DND-41 (cell line): ENCODE measurements at places on chromosomes 6 and 20.

DNA sequence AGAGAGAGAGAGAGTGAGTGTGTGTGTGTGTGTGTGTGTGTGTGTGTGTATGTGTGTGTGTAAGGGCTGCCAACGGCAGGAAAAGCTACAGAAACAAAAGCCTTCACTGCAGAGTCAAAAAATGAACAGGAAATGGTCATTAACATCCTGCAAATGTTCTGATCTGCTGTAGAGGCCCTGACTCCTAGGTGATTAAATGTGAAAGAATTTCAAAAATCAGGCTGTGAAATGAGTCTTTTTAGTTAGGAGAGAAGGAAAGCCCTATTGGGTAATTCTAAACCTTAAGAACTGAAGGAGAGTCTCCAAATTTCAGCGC, 166.5 kb upstream of the MYLIP start:
- H3K27me3 ChIP-seq = no peaks in the 10 kb centered on the region
- no peak overlapping the region for H3K27ac ChIP-seq
- DNase-seq = no peak
- H3K4me1 ChIP-seq = no peaks in the 10 kb centered on the region
- H3K36me3 ChIP-seq = no peaks in the 10 kb centered on the region

DNA sequence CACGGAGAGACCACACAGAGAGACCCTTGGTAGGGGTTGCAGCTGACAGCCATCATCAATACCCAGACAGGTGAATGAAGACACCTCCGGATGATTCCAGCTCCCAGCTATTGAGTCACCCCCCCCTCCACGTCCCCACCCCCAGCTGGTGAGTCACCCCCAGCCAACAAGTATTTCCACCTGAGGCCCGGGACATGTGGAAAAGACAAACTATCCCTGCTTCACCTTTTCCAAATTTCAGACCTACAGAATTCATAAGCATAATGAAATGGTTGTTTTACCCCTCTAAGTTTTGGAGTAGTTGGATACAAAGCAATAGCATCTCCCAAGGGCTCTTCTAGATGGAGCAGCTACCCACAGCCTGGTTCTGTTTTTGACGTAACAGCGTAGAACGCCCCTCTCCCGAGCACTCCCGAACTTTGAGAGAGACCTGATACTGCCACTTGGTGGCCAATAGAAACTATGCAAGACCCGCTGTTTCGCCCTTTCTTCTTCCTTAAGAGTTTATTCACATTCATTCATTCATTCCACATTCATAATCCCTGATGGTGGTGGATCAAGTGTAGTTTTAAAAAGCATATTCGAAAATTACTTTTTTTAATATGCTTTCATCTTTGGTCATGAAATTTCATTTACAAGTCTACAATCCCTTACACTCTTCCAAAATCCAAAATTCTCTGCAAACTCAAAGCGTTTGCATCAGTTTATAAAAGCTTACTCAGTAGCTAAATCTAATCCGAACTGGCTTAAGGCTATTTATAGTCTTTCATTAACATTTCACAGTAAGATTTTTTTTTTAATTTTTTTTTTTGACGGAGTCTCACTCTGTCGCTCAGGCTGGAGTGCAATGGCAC, 15.1 kb upstream of the PPP1R16B start:
- H3K4me3 ChIP-seq = no peak overlapping the region
- H3K27me3 ChIP-seq = no peaks in the 10 kb centered on the region
- peaks cover 2% of the 10 kb centered on the region; the same call in 1 of the 2 replicates for H3K4me1 ChIP-seq
- no peak overlapping the region for H3K27ac ChIP-seq
- H3K36me3 ChIP-seq = no peaks in the 10 kb centered on the region

DNA sequence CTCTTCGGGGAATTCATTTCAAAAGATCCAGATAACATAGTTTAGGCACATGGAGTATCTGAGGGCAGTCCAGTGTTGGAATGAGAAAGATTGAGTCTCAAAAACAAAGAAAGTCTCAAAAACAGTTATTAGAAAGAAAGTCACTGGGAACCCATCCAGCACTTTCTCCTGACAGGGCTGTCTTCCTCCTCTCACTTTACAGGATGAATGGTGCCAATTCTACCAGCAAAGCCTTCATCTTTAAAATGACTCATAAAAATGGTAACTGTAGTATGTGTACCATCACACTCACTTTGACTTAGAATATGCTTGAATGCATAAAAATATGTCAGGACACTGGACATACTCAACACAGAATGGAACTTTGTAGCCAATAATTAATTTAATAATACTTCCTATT, 71.3 kb downstream of the SLC22A3 start:
- DNase-seq = no peak
- no peaks in the 10 kb centered on the region for H3K36me3 ChIP-seq
- H3K4me3 ChIP-seq = no peak overlapping the region

DNA sequence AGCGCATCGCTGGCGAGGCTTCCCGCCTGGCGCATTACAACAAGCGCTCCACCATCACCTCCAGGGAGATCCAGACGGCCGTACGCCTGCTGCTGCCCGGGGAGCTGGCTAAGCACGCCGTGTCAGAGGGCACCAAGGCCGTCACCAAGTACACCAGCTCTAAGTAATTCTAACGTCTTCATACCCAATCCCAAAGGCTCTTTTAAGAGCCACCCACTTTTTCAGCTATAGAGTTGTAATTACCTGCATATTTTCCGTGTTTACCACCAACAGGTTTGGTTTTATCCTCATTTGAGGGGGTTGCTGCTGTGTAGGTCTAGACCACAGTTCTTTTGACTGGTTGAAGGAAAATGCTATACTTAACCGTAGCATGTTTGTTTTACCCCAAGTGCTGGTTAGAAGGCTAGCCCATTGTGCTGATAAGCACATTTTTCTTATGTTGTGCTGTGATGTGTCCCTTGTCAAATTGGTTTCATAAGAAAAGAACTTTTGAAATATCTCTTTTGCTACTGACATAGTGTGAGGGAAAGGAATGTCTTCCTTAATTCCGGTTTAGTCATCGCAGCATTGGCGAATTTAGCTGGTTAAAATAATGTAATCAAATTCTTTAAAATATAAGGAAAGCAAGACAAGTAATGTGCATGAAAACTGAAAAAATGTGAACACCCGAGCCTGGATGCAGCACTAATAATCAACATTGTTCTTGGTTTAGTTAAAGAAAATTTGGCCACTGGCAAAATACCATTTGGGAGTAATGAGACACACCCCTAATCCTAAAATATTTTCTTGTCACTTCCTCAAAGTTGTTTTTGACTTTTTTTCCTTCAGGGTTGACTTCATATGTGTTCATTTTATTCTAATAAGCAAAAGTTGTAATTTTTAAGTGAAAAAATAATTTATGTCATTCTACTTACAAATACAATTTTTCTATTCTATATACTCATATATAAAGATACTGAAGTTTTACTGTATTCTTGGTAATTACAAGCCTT, 112.8 kb downstream of the HFE start:
- H3K36me3 ChIP-seq = peaks cover 9% of the 10 kb centered on the region
- H3K27me3 ChIP-seq = no peaks in the 10 kb centered on the region
- H3K4me3 ChIP-seq = peak overlapping the region; percentile 24; the same call in 1 of the 2 replicates
- H3K27ac ChIP-seq = peak overlapping the region; percentile 85

- H3K4me1 ChIP-seq = no peaks in the 10 kb centered on the region
- H3K36me3 ChIP-seq = no peaks in the 10 kb centered on the region
- H3K27ac ChIP-seq = no peak overlapping the region
- H3K27me3 ChIP-seq = no peaks in the 10 kb centered on the region
Measured at GRCh38 chr6:75012018-75012417, 193.8 kb downstream of the COL12A1 start.

DNA sequence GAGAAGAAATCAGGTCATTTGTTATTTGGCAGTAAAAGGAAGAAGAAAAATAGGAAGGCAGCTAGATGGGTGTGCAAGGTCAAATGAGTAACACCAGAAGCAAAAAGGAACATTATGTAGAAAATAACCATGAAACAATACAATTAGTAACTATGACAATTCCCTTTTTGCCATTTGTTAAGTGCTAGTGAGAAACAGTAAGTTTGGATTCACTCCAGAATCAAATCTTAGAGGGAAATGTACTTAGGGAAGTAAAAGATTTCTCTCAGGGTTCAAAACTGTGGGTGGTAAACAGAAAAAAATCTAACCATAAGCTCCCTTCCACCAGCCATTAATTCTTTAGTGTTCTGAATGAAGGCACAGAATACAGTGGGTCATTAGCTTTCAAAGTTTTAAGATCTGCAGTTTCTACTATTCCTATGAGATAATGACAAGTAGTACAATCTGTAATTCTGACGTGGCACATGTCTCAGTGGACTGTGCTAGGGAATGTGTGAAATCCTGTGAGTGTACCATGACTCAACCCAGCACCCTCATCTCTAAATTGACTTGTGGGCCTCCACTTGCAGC, 17.1 kb downstream of the REPS1 start:
- peaks cover 3% of the 10 kb centered on the region; the same call in 1 of the 2 replicates for H3K36me3 ChIP-seq
- H3K27me3 ChIP-seq = no peaks in the 10 kb centered on the region
- no peak overlapping the region for H3K4me3 ChIP-seq
- no peak overlapping the region for H3K27ac ChIP-seq
- no peak for DNase-seq

- peaks cover 9% of the 10 kb centered on the region for H3K4me1 ChIP-seq
- no peaks in the 10 kb centered on the region for H3K27me3 ChIP-seq
- no peaks in the 10 kb centered on the region for H3K36me3 ChIP-seq
- no peak overlapping the region for H3K4me3 ChIP-seq
Measured at GRCh38 chr20:24100370-24101011, 111.9 kb upstream of the GGTLC1 start.

DNA sequence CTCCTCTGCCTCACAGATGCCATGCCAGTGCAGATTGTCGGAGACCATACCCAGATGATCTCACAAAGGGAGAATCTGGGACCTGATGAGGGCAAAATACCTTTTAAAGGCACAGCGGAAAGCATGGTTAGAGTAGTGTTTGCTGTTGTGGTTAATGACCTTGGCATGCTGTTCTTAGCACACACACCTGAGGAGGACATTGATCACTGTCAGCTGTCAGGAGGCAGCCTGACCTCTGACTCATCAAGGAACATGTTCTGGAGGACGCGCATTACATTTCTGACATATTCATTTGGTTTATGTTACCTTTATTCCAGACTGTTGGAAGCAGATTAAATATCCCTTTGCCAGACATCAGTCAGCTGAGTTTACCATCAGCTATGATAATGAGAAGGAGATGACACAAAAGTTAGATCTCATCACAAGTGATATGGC, 57.1 kb downstream of the GOPC start:
- H3K36me3 ChIP-seq = no peaks in the 10 kb centered on the region
- DNase-seq = no peak
- peaks cover 18% of the 10 kb centered on the region for H3K4me1 ChIP-seq
- H3K27ac ChIP-seq = no peak overlapping the region
- no peak overlapping the region for H3K4me3 ChIP-seq

- H3K4me3 ChIP-seq = no peak overlapping the region
- H3K4me1 ChIP-seq = peaks cover 33% of the 10 kb centered on the region
- no peak overlapping the region for H3K27ac ChIP-seq
- DNase-seq = no peak
- no peaks in the 10 kb centered on the region for H3K27me3 ChIP-seq
Measured at GRCh38 chr6:53896196-53896595, 101.4 kb downstream of the LRRC1 start.

- no peaks in the 10 kb centered on the region for H3K36me3 ChIP-seq
- H3K27ac ChIP-seq = no peak overlapping the region
- no peak overlapping the region for H3K4me3 ChIP-seq
- no peak for DNase-seq
- H3K4me1 ChIP-seq = no peaks in the 10 kb centered on the region
- no peaks in the 10 kb centered on the region for H3K27me3 ChIP-seq
Measured at GRCh38 chr6:167761794-167762258, 64.9 kb upstream of the AFDN start.

DNA sequence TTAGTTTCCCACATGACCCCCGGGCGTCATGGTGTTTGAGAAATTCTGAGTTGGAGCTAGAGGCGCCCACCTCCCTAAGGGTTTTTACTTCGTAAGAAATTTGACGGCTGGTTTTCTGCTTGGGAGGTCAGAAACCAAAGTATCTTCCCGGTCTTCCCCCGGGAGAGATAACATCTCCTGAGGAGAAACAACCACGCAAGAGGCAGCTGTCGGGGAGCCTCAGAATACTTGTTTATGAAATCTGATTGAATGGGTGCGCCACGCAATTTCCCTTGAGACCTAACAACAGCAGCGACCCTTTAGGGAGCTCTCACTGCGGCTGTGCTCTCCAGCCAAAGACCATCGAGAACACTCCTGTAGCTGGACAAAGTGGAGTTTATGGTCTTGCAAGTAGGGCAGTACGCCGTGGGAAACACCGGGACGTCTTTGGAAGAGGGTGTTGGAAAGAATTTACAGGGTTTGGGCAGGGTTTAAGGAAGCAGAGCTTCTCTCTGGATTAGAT, 608 bp upstream of the EIF2S2 start:
- H3K4me1 ChIP-seq = peaks cover 43% of the 10 kb centered on the region
- H3K27me3 ChIP-seq = no peaks in the 10 kb centered on the region
- DNase-seq = peak; percentile 54

DNA sequence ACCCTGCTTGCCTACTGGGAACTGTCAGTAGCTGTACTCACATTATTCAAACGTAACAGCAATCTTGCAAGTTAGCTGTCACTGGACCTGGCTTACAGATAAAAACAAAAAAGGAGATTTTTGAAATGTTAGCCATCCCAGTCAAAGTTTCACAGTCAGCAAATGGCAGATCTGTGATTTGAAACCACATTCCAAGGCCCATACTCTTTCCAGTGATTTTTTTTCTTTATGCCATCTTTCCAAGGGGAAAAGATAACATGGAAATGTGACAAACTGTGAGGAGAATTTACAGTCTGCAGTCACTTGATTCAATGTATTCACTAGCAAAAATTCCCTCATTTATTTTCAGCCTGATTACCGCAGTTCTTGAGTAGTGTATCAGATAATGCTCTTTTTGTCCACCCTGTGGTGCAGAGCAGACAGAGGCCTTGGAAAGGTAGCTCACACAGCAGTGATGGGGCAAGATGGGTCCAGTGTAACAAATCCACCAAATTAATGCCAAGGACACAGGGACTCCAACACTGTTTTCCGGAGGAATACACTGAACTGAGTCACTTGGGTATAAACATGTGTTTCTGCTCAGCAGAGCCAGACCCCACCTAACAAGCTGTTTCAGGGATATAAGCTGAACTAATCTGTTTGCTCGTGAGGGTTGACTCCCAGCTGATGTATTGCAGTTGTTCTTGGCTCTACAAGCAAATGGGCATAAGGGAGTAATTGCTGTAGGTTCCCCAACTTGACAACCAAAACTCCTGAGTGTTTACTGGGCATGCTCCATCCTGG, 49.9 kb upstream of the ADGRF1 start:
- no peaks in the 10 kb centered on the region for H3K27me3 ChIP-seq
- DNase-seq = no peak
- H3K4me1 ChIP-seq = peaks cover 6% of the 10 kb centered on the region; the same call in 1 of the 2 replicates

GRCh38 chr6:81634155-81634880, 118.2 kb downstream of the TENT5A start:
- H3K27me3 ChIP-seq = no peaks in the 10 kb centered on the region
- no peak overlapping the region for H3K4me3 ChIP-seq
- H3K4me1 ChIP-seq = no peaks in the 10 kb centered on the region
- H3K27ac ChIP-seq = no peak overlapping the region
